ENCODE measurements at places on chromosomes 11 and 22.

DNA sequence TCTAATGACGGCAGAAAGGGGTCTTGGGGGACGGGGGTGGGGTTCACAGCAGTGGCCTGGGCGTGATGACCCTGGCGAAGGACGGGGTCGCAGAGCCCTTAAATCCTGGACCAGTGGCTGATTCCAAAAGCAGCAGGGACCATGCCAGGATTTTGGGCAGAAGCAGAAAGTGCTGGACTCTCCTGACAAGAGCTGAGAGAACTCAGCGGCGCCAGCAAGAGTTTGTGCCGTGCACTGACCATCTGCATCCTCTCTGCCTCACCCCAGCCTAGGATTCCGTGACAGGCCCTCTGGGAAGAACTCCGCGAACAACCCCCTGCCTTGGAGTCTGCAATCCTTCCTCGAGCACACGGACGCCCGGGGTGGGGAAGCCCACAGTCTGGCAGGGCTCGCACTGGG is 644 bp upstream of the NDUFV1 start:
- DNase-seq, result no peak

- DNase-seq, result no peak
Measured at GRCh38 chr11:34331736-34332135, 26.1 kb downstream of the ABTB2 start.

GRCh38 chr22:23168391-23169042 is 11.8 kb upstream of the BCR start:
- peak; percentile 27 for DNase-seq

DNA sequence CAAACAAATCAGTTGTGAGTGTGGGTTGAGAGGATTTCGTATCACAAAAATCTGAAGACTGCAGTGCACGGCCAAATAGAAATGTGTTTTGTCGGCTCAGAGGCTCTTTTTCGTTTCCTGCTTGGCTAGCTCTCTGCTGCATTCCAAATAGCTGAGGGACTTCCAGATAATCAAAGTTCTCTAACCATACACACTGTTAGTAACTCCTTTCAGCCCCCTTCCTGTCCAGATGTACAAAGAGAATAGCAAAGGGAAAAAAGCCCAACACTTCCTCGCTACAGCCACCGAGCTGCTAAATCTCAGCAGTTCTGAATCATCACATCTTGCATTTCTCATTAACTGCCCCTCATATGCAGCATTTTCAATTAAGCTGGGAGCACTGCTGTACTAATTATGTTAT is 203.1 kb downstream of the TENM4 start:
- DNase-seq, result no peak

GRCh38 chr22:40718250-40719204 is 39.2 kb downstream of the MCHR1 start:
- no peak for DNase-seq

All from pancreas (tissue), 10 donors.